ENCODE measurements at places on chromosomes 12 and 14.

GRCh38 chr12:92105110-92105509 lies 40.5 kb downstream of the BTG1 start:
- DNase-seq, result no peak

DNA sequence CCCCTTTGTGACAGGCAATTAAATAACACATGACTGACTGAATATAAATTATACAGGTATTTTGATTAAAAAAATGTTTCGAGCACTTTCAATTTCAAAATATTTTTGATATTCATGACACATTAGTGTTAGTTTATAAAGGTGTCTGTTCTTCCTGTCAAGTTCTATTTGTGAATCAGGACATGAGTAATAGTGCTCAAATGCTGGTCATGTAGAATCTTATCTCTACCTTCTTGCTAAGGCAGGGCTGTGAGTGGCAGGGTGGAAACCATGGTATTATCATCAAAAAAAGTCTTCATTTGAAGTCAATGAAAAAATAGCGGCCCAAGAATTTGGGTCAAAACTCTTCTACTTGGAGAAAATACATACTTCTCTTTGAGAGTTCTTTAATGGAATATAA lies 250.2 kb downstream of the DACT1 start:
- no peak for DNase-seq

DNA sequence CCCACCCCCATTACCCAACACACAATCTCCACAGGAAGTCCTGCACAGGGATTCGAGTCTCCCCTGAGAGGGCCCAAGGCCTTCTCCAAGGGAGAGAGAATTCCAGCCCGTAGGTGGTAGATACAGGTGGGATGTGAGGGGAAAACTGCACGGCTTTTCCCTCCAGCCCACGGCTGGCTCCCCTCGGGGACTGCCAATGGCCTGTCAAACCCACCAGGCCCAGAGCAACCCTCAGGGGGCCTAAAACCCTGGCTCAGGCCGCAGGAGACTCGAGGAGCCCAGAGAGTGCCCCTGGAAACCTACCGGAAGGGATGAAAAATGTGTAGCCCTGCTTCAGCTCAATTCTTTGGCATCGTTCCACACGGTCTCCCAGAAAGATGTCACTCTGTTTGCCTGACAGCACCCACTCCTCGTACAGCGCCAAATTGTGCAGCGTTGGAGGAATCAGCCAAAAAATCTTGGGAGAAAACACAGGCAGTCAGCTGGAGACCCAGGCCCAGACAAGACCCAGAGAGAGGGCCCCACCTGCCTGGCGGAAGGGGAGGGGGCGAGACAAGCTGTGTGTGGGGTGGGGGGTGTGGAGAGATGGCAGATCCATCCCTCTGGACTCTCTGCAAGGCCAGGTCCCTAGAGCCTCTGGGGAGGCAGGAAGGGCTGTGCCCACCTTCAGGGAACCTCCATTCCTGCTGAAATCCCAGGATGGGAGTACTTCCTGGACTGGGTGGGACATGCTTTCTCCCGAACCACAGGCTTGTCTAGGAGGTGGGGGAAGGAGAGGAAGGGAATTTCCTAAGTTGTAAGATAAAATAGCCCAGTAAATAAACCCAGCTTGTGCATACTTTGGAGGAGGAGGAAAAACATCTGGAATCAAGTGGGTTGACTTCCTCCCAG lies 48.1 kb downstream of the KDM2B start:
- DNase-seq, result no peak

DNA sequence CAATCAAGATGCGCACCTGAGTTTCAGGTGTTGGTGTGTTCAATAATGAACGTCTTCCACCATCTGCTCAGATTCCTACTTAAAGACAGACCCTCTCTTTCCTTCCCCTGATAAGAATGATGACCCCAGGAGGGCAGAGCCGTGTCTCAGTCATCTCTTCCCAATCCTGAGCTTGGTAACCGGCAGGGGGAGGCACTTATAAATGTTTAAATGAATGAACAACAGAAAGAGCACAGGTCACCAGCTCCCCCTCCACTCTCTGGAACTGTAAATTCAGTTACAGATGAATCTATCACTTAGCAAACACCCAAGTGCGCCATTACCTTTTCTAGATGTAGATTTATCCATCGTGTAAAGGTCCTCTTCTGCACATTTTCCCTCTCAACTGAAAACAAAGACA lies 72.4 kb upstream of the DICER1 start:
- DNase-seq, result no peak

DNA sequence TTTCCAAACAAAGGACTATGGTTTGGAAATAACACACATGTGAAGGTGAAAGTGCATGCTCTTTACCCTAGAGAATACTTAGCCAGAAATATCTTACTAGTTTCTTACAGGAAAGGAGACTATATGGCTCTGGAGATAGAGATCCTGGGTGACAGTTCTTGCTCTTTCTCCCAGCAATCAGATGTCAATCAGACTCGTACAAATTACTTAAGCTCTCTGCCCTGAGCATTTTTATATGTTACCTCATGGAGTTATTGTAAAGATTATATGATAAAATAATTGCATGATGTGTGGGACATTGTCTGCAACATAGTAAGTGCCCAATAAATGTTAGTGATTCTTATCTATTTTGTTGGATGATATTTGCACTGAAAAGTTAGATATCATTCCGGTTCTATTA lies 76.8 kb downstream of the FAR2 start:
- DNase-seq, result no peak

DNA sequence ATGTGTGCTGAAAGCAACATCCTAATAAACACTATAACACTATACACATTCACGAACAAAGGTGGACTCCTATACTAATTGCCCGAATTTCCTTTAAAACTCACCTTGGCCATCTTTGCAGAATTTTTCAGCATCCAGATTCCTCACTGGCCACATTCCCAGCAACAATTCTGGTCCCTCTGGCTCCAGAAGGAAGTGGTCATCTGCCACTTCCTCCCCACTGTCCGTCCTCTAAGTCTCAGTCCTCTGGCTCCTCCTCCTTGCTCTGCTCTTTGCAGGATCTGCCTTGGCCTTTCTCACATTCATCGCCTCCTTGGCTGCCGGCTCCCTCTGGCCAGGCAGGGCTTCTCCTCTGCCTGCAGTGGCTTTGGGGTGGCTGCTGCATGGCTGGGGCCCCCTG lies 426.0 kb downstream of the FUT8 start:
- DNase-seq, result no peak

DNA sequence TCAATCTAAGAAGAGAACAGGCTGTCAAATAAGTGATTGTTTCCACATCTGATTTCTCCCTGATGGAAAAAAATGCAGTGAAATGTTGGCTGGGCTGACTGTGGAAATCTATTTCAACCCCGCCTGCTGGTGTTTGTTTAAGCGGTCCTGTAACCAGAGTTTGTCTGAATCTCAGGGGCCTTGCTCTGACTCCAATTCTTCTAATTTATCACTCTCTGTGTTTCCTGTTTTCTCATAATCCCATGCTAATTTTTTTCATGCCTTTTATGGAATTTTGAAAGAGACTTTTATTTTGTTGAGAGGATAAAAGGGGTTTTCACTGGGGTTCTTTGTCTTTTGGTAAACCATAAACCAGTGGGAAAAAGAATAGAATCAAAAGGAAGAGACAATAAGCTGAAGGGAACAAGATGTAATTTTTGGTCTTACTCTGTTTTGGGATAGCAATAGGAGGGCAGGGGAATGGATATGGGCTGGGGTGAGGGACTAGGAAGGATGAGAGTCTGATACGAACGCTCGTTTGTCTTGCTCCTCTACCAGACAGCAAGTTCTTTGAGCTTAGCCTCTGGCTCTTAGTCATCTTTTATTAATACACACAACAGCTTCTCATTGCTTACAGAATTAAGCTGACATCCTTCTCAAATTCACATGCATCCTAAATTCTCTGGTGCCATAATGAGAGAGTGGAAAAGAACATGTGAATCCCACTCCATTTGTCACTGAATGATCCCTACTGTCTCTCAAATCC lies 8.0 kb upstream of the MGP start:
- DNase-seq, result no peak

GRCh38 chr14:96246539-96246847 lies 9.5 kb upstream of the BDKRB1 start:
- no peak for DNase-seq

DNA sequence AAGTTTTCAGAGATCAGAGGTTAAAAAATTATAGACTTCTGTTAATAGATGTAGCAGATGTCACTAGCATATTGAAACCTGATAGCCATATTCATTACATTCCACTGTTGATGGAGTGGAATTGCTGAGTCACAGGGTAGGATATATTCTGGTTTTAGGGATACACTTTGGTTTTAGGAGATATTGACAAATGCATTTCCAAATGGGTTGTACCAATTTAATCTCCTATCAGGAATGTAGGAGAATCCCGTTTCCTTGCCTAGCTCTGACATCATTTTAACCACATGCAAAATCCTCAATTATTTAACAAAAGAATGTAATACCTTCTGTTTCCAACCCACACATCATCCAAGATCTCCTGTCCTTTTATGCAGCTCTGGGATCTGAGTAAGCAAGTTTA lies 30.7 kb upstream of the ESR2 start:
- no peak for DNase-seq

DNA sequence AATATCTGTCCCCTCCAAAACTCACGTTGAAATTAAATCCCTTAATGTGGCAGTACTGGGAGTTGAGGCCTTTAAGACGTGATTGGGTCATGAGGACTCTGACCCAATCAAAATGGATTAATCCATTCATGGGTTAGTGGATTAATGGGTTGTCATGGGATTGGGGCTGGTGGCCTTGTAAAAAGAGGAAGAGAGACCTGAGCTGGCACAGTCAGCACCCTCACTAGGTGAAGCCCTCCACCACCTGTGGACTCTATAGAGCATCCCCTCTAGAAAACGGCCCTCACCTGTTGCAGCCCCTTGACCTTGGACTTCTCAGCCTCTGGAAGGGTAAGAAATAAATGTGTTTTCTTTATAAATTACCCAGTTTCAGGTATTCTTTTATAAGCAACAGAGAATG lies 53.0 kb downstream of the SPRING1 start:
- DNase-seq, result no peak

GRCh38 chr12:93827669-93828068 lies 150.5 kb downstream of the CRADD start:
- no peak for DNase-seq

DNA sequence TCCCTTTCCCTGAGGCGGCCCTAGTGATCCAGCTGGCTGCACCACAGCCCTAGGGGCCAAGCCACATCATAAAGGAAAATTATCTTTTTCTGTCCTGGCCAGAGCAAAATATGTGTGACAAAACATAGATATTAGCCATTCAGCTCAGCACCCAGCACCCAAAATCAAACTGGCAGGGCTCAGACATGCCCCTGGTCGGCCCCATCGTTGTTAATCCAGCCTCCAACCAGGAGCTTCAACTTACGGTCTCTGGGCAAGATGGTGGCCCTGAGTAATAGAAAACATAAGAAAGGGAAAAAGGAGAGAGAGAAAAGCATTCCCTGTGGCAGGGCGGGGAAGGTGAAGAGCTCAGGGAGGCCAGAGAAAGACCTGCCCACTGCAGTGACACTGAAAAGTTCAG lies 111.9 kb downstream of the EML1 start:
- DNase-seq, result no peak

- DNase-seq, result no peak
These were observed 2.8 kb downstream of the TMX1 start for GRCh38 chr14:51242545-51243490.

DNA sequence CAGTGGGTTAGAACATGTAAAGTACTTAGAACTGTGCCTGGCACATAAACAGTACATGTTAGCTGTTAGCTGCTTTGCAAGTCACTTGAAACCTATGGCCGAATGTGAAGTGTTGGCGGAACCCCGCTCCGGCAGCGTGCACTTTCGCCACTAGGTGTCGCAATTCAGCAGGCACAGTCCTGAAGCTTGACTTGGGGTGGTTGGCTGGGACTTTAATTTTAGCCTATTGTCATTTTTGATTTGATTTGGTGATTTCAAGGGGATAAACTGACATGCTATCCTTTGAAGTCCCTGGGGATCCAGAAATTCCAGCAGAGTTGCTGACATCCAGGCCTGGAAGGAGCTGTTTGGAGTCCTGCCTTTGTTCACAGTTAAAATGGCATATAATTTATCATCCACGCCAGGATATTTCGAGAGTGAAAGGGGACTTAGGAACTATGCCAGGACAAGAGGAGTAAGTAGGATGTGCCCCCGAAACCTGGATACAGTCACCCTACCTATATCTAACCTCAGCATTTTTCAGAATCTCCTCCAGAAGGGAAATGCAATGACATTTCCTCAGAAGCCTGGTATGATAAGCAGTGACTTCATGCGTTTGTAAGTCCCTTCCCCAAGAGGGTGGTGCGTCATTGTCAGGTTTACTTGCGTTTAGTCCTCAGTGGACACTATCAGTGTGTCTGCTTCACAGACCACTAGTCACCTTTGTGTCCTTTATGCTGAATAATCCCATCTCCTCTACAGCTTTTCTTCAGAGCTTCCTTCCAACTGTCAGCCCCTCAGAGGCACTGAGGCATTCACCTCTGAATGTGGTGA lies 3.5 kb upstream of the TSPAN9 start:
- peak; percentile 84 for DNase-seq

DNA sequence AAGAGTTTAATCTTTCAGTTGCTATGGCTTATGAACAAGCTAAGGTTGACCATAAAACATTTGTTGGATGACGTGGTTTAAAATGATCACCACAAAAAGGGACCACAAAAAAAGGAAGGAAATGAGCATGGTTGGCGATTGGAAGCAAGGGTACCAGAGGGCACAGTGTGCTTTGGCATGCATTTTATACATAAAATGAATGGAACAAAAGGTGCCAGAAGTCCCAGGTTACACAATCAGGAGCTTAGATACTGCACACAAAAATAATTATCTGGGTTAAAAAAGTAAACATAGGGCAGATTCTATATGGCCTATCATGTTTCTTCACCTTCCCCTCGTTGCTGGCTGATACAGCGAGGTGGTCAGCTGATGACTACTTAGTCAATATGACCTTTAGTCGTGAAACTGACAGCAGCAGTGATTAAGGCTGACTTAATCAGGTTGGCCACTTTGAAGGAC lies 50.7 kb downstream of the ZC3H14 start:
- DNase-seq, result peak; percentile 4

DNA sequence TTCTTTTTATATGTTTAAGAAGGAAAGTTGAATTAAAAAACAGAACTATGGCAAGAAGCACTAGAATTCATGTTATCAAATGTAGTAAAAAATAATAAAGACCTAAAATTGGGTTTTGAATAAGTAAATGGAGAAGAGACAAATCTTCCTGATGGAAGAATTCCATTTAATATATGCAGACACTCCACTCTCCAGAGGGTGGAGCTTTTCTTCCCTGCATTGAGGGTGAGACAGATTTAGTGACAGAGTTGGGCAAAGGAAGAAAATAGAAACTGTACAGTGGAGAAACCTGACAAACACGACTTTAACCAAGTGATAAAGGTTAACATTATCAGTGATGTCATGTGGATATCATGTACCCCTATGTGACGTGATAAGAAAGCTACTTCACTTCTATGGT lies 217.6 kb downstream of the PRKD1 start:
- no peak for DNase-seq

- no peak for DNase-seq
These were observed 9.5 kb downstream of the TRAF3 start for GRCh38 chr14:102786768-102787167.

GRCh38 chr12:88544991-88545980 lies 35.0 kb downstream of the KITLG start:
- no peak for DNase-seq
